ENCODE measurements at places on chromosomes 7 and 10. TPM values are rescaled to one million over a fixed set of nuclear protein-coding genes. Genes with fewer than 3 reads are reported as not detected.

AOC1 gene
- total RNA-seq = not detected

SOSTDC1 gene
- not detected for total RNA-seq

SLC16A9 gene
- 0.25 TPM for total RNA-seq

PARD3 gene
- 42.1 TPM for total RNA-seq
